ELR (cell line): ENCODE measurements at places on chromosomes 7 and 10.

DNA sequence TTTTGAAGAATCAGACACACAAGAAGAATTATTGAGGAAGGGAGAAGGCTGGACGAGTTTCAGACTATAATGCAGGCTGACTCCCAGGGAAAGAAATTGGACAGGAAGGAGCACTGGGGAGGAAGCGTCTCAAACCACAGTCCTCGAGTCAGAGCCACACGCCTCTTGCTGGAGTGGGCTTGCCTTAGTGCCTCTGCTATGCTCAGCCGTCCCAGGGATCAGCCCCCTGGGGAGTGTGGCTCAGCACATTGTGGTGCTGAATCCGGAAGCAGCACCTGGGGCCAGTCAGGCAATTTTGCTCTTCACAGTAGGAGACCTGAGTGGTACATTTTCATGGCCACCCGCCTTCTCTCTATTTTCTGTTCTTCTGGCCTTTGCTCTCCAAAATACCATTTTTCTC, 67.4 kb upstream of the SLC35G1 start:
- peak; percentile 8 for DNase-seq

DNA sequence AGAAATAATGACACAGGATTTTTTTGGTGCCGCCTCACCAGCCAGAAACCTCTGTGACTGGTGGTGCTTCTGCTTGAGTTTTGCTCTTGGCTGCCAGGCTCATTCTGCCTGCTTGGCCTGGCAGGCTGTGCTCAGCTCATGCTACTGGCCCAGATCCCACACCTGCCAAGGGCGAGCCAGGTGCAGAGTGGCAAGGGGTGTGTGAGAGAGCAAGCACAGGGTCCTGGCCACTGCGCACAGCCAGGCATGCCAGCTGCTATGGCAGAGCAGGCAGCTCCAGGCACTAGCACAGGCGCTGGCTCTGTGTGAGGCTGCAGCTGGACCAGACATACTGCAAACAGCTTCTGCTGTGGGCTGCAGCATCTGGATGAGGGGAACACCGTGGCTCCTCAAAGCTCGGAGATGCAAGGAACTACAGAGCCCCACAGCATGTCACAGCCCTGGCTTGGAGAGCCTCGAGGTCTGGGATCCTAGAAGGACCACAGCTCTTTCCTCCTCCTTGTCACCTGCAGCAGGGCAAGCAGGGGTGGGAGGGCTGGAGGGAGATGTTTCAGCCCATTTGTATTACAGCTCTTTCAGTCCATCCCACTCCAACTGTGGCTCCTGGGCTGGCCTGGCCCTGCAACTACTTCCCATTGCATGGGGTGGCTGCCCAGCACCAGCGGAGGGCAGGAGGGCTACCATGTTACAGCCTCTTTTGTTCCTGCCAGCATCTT, 313.4 kb upstream of the SEMA3C start:
- DNase-seq: no peak

DNA sequence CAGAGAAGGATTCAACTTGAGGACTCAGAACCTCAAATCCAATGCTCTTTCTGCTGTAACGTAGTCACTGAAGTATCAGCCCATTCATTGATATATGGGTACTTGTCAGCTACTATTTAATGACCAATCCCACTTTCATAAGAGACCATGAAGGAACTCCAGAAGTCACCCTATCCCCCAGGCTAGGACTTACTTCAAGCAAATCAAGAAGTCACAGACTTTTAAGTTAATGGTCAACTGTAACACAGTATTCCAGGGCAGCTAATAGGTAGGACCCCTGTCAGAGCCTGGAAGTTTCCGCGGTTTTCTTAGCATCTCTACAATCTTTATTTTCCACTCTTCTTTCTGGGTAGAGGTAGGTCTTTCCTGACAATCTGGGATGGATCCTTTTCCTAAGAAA, 269.9 kb downstream of the POU6F2 start:
- no peak for DNase-seq

DNA sequence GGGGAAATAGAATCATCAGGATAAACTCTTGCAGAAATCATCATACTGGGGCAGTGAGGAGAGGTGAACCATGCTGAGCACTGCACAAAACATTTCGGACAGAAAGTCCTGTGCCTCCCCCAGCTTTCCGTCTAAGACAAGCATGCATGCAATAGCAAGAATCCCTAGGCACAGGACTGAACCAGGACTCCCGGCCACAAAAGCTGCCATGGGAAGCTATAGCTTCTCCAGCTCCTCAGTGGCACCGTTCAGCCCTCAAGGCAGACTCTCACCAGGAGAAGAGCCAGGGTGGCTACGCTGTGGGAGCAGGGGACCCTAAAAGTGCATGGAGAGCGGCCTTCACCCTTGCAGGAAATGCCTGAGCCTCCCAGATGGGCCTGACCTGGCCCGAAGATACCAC, 70.8 kb downstream of the ASB13 start:
- peak; percentile 60 for DNase-seq

GRCh38 chr7:98125759-98126158, 19.1 kb downstream of the LMTK2 start:
- DNase-seq: no peak

DNA sequence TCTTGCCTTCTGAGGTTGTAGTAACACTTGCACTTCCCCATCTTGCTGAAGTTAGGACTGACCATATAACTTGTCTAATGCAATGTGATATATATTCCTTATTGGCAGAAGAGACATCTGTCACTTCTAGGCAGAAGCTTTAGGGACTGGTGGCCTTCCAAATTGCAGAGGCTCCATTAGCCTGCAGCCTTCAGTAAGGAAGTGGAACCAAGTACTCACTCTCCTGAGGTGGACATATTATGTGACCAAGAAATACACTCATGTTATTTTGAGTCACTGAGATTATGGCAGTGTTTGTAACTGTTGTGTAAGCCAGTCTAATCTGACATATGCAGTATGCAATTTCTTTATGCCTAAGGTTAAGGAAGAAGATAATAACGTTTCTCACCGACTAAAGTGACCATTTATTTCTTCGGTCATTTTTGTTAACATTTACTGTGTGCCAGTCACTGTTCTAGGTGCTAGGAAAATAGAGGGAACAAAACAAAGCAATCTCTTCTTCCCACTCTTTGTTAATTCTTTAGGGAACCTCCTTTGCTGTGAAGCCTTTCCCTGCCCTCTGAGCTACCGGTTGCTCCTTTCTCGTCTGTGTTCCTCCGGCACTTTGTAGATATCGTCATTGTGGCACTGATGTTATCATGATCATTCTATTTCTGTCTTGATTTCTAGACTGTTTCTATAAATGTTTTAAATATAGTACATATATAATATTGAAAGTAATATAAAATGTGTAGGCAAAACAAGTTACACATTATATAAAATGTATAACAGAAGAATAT, 52.9 kb upstream of the HBP1 start:
- DNase-seq: no peak

GRCh38 chr10:98419469-98420261, 4.7 kb upstream of the PYROXD2 start:
- DNase-seq: no peak

DNA sequence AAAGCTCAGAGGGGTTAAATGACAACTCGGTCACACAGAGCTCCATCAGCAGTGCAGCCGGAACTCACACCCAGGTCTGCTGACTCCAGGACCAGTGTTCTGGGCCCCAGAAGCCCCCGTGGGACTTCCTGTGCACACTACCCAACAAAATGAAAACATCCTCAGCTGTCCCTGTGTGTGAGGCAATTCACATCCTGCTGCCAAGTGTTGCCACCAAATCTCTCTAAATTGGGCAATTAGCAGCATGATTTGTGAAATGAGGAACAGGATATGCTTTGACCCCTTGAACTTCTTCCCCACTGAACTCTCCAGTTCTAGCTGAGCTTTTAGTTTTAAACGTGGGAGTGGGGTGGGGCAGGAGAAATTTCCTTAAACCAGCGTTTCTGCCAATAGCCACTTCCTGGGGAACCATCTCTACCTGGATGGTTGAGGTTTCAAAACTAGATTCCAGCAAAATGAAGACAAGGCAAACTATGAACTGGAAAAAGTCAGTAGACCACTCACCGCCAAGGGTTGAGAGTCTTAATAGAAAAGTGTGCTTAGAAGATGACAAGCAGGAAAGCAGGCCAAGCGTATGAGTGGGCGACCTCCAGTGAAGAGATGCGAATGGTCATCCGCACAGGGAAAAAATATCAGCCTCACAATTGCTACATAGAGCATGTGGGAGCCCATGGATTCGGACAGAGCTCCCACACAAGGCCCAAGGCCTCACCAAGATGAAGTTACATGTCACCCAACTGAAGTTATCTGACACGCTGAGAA, 51.9 kb upstream of the CHST15 start:
- DNase-seq: no peak

GRCh38 chr7:113141803-113142202, 23.4 kb upstream of the SMIM30 start:
- DNase-seq: no peak
